ENCODE measurements at places on chromosomes 3 and 15.

DNA sequence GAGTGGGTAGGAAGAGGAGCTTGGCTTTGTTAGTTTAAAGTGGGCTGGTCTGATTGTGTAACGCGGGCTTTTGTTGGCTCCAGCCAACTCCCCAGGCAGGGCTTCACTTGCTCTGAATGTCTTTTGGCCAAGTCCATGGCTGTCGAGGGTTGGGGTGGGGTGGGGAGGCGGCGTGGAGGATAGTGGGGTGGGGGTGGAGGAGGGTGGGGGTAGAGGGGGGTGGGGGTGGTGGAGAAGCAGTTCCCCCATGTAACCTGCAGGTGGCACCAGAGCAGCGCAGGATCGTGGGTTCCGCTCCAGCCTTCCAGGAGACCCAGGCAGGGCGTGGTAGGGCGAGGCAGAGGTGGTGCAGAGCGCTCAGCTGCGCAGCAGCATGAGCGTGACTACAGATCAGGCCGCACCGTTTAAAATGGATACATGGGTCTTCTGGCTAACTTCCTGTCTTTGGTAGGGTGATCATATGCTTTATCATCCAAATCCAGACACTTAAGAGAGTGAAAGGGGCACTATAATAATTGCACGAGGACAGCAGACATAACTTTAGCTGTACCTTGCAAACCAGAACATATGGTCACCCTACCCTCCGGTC, 28.3 kb downstream of the GOLGA6A start:
- no peak for DNase-seq

DNA sequence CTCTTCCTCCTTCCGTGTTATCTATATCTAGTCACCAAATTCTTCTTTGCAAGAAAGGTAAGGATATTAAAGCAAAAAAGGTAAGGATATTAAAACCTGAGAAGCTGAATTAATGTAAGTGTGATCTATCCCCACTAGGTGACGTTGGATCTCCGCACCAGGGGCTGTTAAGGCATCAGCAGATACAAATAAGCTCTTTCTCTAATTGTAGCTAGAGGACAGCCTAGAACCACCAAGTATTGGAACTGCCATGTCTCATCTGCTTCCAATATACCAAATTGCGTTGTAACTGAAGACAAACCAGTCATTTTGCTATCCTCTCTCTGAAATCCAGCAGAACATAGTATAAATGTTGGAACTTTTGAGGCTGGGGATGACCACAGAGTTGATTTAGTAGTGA, 471.2 kb upstream of the TGFBR2 start:
- no peak for DNase-seq

- DNase-seq = no peak
Observed at GRCh38 chr3:149292666-149293065, 40.8 kb downstream of the TM4SF18 start.

GRCh38 chr3:157174290-157174648, 14.3 kb upstream of the CCNL1 start:
- DNase-seq = no peak

GRCh38 chr15:70579766-70580165, 183.6 kb downstream of the UACA start:
- no peak for DNase-seq

Measured in AG04449 (cell line).